T47D (cell line): ENCODE measurements at places on chromosomes 1 and 21.

DNA sequence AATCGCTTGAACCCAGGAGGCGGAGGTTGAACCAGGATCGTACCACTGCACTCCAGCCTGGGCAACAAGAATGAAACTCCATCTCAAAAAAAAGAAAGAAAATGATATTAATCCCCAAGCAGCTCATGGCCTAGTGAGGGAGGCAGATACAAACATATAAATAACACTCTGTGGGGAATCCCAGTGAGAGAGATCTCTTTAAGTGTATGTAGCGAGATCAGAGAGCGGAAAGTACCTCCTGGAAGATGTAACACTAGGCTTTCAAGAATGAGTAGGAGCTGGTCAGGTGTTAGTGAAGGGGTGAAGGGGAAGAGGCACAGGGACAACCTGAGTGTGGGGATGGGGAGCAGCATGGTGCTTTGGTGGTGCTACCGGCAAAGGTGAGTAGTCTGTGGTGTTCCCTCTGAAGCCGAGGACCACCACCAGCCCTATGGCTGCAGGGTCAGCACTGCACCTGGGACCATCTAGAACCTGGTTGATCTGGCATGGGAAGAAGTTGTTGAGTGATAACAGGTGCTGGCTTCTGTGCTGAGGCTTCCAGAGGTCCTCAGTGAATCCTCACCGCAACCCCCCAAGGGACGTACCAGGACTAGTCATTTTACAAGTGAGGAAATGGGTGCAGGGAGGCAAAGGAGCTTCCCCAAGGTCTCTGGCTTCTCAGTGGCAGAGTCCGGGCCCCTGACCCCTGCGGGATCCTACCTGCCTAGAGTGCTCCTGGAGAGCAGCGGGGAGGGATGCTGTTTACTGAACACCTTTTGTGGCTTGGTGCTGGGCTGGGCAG, 367.6 kb upstream of the VAMP3 start:
- DNase-seq: no peak

DNA sequence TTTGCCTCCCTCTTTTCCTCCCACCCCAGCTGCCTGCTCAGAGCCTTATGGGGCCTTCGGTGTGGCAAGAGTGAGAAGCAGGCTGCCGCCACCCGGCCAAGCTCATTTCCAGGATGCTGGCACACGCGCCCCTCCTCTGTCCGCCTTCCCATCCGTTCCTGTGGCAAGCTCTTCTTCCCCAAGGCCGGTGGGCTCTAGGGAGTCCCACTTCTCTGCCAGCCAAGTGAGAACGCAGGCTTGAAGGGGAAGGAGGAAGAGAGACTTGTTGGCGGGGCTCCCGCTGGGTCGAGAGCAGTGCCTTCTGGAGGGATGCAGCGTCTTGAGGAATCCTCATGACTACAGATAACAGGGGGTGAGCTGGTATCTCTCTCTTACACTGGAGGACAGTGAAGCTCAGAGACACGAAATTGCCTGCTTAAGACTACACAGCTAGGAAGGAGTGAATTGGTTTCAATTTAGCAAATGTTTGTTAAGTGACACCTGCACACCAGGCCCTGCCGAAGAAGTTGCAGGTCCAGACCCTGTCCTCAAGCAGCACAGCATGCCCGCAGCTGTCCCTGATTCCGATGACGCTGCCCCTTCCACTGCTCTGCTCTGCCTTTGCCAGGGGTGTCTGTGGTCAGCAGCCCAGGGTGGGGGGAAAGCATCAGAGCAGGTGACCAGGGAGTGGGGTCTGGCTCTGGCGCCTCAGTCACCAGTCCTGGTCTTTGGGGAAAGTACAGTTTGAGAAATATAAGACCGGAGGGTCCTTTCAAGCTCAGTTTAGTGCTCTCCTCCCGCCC, 40.1 kb upstream of the FOXO6 start:
- DNase-seq: no peak

GRCh38 chr21:34871026-34871908, 177.8 kb downstream of the RUNX1 start:
- DNase-seq: no peak

DNA sequence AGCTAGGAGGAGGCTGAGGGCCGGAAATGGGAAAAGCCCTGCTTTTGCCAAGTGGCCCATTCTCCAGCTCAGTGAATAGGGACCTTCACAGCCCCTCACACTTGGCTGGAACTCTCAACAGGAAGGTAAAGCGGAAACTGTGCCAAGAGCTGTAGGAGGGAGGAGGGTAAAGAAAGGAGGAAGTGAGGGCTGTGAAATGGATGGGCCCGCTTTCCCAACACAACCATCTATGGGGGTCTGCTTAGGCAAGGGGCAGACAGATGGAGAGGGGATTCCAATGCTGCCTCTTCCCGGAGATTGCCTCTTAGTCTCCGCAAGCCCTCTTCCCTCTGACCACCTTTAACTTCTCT, 5.2 kb downstream of the INKA2 start:
- DNase-seq: no peak

GRCh38 chr1:204081791-204082513, 9.0 kb downstream of the SOX13 start:
- DNase-seq: no peak

GRCh38 chr1:96536581-96536980, 185.0 kb upstream of the PTBP2 start:
- DNase-seq: no peak

DNA sequence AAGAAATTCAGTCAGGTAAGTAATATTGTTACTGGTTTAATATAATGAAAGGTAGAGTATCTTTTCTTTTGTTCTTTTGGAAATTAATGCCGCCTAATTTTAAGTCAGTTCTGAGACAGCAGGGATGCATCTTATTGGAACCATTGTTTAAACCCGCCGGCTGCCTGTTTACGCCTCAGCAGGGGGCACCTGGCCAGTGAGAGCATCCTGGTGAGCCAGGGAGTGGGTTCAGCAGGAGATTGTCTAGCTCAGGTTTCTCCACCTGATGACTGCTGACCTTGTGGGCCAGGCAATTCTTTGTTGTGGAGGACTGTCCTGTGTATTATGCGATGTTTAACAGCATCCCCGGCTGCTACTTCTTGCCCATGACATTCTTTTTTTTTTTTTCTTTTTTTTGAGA, 30.2 kb downstream of the CHAF1B start:
- no peak for DNase-seq

GRCh38 chr1:58502519-58502918, 44.0 kb downstream of the OMA1 start:
- DNase-seq: no peak

DNA sequence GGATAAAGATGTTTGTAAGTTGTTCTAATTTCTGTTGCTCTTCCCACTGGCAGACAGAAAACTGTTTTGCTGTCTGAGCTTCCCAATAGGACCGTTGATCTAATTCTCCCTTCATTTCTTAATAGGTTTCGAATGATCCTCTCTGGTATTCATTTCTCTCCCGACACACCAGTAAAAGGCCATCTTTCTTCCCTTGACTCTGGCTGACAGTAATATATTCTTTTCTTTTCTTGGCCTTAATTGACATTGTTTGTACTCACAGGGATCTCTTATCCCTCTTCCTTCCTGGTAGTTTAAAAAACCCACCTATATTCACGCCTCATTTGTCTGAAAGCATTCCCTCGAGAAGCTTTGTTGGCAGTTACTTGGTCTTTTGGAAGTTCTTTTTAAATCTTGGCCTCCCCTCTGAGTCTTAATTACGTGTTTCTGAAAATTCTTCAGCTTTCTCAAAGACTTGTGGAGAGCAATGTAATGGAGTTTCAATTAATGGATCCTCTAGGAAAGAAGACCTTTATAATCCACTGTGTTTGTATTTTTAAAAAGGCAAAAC, 40.3 kb downstream of the MAP10 start:
- DNase-seq: no peak

DNA sequence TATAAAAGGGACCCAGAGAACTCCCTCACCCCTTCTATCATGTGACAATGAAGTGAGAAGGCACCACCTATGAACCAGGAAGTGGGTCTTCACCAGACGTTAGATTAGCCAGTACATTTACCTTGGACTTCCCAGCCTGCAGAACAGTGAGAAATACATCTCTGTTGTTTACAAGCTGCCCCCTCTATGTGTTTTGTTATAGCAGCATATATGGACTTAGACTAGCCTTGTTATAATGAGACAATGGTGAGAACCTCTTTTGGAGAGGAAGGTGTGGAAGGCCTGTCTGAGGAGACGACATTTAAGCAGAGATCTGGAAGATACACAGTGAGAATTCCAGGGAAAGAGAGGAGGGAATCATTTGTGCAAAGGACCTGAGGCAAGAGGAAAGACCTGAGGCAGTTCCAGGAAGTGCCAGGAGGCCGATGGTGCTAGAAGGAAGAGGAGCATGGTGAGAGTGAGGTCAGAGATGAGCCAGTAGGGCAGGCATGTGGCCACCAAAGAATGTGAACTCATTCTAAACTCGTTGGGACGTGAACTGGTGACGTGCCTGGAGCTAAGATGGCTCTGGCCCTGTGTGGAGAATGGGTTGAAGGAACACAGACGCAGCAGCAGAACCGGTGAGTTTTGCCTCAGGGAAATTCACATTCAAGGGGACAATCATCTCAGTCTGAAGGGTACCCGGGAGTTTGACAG, 98.9 kb upstream of the IRF2BP2 start:
- peak; percentile 52 for DNase-seq

GRCh38 chr1:216425577-216425976, 2.3 kb upstream of the USH2A start:
- no peak for DNase-seq

GRCh38 chr1:171583591-171584201, 38.3 kb upstream of the MYOCOS start:
- DNase-seq: no peak

DNA sequence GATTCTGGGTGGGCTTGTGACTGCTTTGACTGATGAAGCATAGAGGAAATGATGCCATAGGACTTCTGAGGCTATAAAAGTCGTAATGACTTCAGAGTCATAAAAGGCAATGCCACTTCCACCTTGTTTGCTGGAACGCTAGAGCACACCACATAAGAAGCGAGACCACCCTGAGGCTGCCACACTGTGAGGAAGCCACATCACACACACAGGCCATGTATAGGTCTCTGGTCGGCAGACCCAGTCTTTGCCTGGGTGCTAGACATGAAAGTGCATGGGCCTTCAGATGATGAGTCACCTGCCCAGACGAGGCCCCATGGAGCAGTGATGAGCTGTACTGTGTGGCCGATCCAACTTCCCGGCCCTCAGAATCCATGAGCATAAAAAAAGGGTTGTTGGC, 14.2 kb upstream of the KANK4 start:
- no peak for DNase-seq

GRCh38 chr1:23742670-23743286, 493 bp upstream of the ELOA start:
- DNase-seq: no peak

DNA sequence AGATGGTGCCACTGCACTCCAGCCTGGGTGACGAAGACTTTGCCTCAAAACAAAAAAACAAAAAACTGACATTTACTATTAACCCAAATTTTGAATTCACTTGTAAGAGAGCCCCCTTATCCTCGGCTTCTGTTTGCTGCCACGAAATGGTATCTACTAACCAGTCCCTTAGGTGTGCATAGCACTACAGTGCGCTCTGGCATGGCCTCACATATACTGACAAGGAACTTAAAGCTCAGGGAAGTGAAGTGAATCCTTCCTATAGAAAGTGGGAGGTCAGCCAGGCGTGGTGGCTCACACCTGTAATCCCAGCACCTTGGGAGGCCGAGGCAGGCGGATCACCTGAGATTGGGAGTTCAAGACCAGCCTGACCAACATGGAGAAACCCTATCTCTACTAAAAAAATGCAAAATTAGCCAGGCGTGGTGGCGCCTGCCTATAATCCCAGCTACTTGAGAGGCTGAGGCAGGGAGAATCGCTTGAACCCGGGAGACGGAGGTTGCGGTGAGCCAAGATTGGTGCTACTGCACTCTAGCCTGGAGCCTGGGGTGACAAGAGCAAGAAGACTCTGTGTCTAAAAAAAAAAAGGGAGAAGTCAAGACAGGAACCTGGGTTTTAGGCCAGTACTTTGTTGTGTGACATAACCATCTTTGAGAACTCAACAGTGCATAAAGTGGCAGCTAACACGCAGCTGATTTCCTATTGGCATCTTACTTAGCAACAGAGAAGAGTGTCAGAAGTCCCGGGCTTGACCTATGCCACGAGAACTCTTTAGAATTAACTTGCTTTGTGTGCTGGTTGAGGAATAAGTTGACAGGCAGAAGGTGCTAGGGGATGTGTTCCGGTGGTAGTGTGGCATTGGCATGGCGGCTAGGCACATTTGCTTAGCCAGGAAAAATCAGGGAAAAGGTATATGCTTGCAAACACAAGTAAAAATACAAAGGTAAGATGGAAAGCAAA, 16.8 kb downstream of the ERRFI1 start:
- DNase-seq: no peak

- DNase-seq: no peak
Observed at GRCh38 chr1:28163496-28164161, 12.9 kb downstream of the PTAFR start.

GRCh38 chr1:228426518-228427175, 10.0 kb upstream of the TRIM17 start:
- no peak for DNase-seq

DNA sequence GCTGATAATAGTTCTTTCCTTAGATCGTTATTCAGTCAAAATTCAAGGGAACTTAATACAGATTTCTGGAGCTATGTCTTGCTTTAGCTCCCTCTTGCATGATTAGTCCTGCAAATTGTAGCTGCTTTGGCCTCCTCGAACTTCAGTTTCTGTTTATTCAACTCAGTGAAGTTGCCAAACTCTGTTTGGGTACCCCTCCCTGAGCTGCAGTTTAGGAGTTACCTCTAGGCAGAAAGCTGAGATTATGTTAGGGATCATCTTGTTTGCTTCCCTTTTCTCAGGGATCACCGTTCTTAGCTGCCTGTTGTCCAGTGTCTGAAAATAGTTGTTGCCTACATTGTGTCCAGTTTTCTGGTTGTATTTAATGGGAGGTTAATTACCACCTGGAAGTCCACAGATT, 43.5 kb downstream of the SNX27 start:
- DNase-seq: peak; percentile 25

DNA sequence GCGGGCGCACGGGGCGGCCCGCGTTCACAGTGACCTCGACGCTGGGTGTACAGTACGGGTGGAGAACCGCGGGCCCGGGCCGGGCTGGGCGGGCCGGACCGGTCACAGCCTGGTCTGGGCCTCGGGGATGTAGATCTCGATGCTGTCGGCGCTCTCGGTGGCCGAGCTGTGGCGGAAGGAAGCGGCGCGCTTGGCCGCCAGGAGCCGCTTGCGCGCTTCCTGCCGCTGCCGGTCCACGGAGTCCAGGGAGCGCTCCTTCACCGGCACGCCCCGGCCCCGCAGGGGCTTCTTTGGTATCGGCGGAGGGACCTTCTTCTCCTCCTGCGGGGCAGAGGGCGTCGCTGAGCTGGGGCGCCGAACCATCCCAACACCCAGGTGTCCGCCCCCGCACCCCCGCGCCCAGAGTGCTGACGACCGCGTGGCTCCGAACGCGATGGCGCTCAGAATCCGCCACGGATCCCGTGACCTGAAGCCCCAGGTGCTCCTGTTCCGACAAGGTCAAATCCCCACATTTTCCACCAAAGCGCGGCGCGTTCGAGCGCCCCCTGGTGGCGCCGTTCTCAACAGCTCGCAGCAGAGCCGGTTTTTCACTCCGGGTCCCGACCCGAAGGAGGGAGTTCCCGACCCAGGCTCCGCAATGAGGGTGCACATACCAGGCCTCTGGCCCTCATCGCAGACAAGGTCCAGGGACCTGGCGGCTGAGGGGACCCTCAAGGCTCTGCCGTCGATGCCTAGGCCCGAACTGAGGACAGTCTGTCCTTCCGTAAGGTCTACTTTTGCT, 6.6 kb upstream of the SMIM12 start:
- peak; percentile 56 for DNase-seq

- no peak for DNase-seq
Observed at GRCh38 chr1:175881246-175881976, 138.0 kb upstream of the TNR start.

GRCh38 chr1:221913351-221913892, 171.5 kb upstream of the DUSP10 start:
- no peak for DNase-seq
